ENCODE measurements at places on chromosomes 11 and 22.

GRCh38 chr11:16921019-16921418 is 93.2 kb downstream of the PLEKHA7 start:
- DNase-seq = no peak

- no peak for DNase-seq
These were observed 42.1 kb downstream of the KDM2A start for GRCh38 chr11:67160872-67161783.

DNA sequence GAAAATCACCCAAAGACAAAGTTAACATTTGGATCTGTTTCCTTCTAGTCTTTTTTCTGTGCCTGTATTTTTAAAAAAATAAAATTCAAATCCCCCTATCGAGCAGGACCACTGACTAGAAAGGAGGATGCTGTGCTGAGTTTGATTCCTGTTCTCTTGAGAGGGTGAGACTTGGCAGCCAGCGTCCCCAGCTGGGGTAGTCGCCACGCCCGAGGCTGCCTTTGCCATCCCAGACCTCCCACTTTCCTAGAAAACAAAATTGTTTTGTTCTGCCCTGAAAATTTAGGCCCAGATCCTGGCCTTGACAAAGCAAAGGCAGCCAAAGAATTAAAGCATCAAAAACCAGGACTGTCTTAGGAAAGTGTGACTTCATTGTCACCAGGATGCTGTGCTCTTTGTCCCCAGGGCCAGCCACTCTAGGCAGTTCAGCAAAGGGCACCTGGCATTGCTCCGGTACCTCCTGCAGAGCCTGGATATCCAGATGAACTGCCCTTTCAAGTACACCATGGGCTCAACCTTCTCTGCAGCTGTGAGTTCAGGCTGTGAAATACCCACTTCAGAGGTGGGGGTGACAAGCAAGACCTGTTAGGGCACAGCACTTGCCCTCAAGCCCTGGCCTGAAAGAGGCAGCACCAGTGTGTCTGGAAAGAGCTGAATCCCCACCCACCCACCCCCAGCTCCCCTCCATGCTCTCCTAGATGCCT is 44.6 kb downstream of the KCNQ1OT1 start:
- DNase-seq = no peak

GRCh38 chr11:66861038-66861773 is 4.3 kb downstream of the LRFN4 start:
- no peak for DNase-seq
